ENCODE measurements at places on chromosomes 2 and 18. TPM values are rescaled to one million over a fixed set of nuclear protein-coding genes. Genes with fewer than 3 reads are reported as not detected.

- DNase-seq, result no peak
These were observed 342.5 kb upstream of the CRIM1 start for GRCh38 chr2:36013064-36013463.

GRCh38 chr18:50610349-50610748, 50.5 kb downstream of the MAPK4 start:
- no peak for DNase-seq

GRCh38 chr2:37625796-37626571, 45.5 kb downstream of the CDC42EP3 start:
- no peak for DNase-seq

- no peak for DNase-seq
These were observed 134.3 kb upstream of the CTDP1 start for GRCh38 chr18:79545255-79545654.

- no peak for DNase-seq
These were observed 172.6 kb downstream of the DPP4 start for GRCh38 chr2:161901460-161901859.

DNA sequence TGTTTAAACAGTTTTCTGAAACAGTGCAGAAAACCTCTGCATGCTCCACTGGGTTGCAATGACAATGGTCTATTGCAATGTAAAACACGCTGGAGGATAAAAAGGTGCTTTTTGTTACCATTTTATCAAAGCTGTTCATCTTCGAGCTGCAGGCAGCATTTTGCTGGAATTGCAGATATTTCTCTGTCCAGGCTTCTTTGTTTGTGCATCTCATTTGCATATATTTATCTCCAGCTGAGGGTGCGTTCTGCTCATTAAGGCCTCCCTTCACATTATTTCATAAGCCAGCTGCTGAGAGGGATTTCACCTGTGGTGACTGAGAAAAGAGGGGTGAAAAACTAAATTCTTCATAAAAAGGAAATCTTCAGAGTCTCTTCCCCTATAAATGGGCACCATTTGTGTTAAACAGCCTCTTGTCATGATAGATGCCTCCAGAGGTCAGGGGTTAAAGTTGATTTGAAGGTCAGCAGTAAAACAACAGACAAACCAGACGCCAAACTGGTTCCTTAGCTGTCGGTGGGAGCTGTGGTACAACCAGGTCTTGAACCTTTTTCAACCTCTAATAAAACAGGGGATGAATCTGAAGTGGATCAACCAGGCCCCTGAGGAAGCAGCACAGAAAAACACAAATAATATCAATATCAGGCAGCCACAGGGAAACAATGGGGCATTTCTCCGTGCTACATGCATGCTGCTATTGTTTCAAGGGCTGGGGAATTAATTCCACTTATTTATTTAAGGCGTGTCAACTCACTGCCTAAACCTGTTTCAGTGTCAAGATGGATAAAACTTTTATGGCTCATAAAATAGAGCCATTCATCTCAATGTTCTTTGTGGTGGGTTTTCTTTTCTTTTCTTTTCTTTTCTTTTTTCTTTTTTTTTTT, 265.1 kb downstream of the MEIS1 start:
- peak; percentile 2 for DNase-seq

- DNase-seq, result no peak
These were observed 17.6 kb upstream of the TMEM247 start for GRCh38 chr2:46461709-46462171.

- peak; percentile 83 for DNase-seq
These were observed 108.9 kb downstream of the CLIP4 start for GRCh38 chr2:29223851-29224692.

The ITM2C gene
- 86.5 TPM for total RNA-seq

The REG3G gene
- not detected for total RNA-seq

The CFC1 gene
- not detected for total RNA-seq

- no peak for DNase-seq
These were observed 145.5 kb upstream of the AGAP1 start for GRCh38 chr2:235348329-235348728.

DNA sequence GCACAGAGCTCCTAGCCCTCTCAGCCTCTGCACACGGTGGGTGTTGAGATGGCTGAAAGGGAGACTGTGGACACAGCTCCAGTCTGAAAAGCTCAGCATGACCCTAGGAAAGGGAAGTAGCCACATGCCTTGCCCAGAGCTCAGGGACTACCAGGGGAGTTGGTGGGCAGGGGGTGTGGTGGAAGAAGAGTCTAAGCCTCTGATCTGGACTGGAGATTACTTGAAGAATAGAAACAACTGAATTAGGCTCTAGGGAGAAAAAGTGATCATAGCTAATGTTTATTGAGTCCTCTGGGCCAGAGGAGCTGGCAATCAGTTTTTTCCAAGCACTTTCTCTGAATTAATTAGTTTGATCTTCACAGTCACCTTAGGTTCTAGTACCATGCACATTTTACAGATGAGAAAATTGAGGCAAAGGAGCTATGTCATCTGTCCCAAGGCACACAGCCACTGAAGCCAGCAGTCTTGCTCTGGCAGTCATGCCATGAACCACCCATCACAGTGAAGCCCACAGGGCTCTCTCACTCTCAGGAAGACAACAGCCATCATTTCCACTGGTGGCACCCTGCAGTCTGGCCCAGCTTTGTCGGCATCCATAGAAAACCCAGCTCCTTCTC, 10.3 kb downstream of the SDC1 start:
- no peak for DNase-seq

DNA sequence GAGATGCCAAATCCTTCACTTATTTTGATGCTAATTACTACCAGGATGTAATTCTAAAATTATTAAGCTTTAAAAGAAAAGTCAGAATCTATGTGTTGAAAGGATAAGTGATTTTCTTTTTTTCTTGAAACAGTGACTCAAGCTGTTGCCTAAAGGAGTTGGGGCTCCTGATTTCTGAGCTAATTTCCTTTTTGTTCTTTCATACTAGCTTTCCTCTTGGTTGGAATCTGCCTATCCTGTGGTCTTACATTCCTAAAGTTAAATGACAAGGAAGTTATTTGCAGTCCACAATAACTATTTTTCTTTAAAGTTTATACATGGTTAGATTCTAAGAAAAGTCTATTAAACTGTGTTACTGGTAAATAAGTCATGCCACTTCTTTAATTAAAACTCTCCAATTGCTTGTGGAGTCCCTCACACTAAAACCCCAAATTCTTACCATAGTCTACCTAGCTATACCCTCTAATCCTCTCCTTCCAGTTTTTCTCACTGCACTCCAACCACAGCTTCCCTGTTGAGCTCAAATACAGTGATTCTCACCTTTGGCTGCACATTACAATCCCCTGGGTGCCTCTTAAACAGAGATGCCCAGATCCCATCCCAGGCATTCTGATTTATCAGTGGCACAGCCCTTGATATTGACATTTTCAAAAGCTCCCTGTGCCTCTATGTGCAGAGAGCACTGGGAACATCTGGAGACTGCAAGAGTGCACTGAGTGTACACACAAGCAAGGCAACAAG, 63.3 kb upstream of the EFEMP1 start:
- peak; percentile 78 for DNase-seq

- no peak for DNase-seq
These were observed 112.5 kb upstream of the GLI2 start for GRCh38 chr2:120622886-120623753.

- no peak for DNase-seq
These were observed 8.9 kb downstream of the KLF11 start for GRCh38 chr2:10052216-10052615.

DNA sequence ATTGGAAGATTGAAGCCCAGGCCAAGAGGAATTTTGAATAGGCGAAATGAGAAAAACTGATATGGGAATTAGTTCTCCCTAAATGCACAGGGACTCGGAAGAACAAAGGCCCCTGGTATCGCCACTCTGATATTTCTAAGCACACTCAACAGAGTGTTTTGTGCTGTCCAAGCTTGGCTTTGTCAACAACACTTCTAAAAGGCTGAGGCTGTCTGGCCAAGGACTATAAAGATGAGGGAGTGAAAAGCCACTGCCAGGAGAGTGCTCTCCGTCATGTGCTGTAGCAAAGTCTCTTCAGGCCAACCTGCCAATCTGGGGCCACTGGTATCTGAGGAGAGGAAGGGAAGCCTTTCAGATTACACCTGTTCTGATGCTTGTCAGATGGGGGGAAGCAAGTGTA, 611.2 kb upstream of the PIK3C3 start:
- no peak for DNase-seq

The GFPT1 gene
- total RNA-seq, result 18.5 TPM

DNA sequence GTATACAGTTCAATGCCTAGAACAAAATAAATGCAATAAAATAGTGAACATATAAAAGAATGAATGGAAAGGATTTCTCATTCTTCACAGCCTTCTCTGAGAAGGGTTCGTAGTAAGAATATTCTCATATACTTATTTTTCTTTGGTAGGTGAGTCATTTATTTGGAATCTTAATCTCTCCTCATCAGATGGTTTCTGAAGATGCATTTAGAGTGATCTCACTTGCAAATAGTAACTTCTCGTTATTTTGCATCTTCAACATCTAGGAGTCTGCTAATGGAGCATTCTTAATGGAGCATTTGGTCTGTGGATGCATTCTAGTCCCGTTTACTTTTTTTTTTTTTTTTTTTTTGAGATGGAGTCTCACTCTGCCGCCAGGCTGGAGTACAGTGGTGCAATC, 3.9 kb downstream of the UBXN4 start:
- DNase-seq, result peak; percentile 78

DNA sequence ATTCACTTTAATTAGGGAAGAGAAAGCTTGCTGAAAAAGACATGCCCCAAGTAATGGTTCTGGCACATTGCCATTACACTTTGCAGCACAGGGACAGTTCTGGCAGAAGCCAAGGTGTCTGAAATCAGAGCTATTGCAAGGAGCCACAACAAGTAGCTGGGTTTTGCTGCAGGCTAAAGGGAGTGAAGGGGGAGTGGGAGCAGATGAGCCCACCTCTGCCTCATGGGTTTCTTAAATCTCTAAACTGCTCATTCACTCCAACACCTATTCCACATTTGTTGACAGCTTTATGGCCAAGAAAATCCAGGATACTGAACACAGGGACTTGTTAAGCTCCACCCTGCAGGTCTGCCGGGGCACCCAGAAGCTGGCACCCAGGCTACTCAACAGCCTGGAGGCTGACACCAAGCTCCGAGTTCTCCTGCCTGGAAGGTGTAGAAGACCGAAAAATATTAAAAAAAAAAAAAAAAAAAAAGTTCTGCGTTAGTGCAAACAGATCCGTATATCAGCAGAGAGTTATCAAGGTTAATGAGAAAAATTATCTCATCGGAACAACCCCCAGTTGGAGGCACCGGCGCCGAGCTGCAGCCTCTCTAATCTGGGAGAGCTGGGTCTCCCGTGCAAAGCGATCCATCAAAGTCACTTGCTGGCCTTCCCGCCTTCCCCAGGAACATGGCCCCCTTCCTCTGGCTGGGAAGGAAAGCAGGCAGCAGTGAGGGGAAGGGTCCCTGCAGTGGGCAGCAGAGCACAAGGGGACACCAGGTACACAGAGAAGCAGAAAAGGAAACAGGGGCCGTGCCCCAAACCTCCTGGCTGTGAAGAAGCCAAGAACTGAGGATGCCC, 123.7 kb downstream of the HNMT start:
- no peak for DNase-seq

DNA sequence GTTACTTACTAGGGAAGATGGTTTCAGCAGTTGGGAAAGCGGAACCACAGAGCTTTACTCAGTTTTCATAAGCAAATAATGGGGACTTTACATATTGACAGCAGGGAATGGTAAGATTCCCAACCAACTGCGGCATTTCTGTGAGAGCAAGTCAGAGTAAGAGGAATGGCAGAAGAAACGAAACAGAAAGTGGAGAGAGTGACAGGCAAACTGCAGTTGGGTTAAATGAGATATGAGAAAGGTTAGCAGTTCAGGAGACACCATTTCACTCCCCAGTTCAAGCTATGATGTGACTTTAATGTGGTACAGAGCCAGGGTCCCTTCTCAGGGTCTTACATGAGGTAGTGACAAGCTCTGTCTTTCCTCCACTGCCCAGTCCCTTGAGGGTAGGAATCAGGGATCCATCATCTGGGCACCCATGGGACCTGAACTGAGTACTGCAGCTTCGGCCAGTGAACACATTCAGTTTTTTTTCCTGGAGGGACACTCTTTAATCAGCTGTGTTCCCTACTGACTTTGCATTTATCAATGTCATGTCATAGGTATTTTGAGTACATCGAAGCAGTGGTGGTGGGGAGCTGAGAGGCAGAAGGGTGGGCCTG, 33.0 kb upstream of the GREB1 start:
- DNase-seq, result peak; percentile 36

DNA sequence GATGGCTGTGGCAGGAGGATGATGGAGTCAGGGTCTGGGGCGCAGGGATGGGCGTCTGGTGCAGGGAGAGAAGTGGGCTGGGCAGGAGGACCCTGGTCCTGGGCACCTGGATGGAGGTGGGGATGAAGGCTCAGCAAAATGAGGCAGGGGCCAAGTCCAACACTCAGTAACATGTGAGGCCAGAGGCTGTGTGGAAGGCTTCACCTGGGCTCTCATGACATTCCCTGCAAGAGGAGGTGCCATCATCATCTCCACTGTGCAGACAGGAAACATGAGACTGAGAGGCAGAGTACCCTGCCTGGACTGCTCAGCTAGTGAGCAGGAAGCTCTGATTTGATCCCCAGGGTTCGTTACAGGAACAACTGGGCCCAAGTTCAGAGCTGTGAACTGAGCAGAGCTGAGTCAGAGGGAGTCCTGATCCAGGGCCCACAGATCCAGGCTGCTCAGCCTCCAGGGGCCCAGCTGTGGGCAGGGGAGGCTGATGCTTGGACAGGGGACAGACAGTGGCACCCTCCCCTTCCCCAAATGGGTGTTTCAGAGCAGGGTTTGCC, 36.9 kb downstream of the HJURP start:
- no peak for DNase-seq

DNA sequence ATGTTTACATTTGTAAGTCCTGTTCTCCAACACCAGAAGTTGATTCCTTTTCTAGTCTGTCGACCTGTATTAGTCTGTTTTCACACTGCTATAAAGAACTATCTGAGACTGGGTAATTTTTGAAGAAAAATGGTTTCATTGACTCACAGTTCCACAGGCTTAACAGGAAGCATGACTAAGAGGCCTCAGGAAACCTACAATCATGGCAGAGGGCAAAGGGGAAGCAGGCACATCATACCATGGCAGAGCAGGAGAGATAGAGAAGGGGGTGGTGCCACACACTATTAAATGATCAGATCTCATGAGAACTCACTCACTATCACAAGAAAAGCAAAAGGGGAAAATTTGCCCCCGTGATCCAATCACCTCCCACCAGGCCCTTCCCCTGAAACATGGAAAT, 112.8 kb upstream of the MAP3K20 start:
- peak; percentile 90 for DNase-seq

DNA sequence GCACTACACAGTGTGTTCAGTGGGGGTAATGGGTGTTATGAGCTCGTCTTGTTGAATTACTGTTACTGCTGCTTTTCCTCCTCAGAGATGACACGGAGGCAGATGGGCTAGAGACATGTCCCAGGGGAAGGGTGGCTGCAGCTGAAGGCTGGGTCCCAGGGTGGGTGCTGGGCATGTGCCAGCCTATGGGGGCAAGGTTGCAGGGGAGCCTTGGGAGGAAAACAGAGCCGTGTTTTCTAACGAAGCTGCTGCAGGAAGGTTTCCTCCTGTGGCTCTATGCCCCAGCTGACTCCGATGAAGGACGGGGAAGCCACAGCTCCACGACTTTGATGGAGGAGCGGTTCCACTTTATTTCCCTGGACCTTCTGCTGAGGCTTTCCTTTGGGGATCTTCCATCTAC, 42.4 kb downstream of the ASB18 start:
- no peak for DNase-seq
